Fibroblast of the aortic adventitia (primary cell): ENCODE measurements at places on chromosomes 6 and 20.

GRCh38 chr6:47788498-47788884 is 6.7 kb downstream of the OPN5 start:
- DNase-seq = no peak

- peak; percentile 84 for DNase-seq
These were observed 28.6 kb downstream of the PPARD start for GRCh38 chr6:35370785-35371493.

DNA sequence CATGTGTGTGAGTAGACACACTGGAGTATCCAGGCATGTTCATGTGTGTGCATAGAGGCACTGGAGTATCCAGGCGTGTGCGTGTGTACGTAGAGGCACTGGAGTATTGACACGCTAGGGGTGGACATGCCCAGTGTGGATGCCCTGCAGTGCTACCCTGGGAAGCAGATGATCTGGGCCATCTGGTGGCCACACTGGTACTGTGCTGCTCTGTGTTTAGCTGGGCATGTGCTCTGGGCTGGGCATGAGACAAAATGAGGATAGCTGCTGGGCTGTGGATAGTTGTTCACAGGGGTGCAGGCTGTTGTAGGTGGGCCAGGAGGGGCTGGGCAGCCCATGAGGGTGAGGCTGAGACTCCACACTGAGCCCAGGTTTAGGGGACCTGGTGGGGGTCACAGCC is 24.0 kb upstream of the NPBWR2 start:
- peak; percentile 2 for DNase-seq

DNA sequence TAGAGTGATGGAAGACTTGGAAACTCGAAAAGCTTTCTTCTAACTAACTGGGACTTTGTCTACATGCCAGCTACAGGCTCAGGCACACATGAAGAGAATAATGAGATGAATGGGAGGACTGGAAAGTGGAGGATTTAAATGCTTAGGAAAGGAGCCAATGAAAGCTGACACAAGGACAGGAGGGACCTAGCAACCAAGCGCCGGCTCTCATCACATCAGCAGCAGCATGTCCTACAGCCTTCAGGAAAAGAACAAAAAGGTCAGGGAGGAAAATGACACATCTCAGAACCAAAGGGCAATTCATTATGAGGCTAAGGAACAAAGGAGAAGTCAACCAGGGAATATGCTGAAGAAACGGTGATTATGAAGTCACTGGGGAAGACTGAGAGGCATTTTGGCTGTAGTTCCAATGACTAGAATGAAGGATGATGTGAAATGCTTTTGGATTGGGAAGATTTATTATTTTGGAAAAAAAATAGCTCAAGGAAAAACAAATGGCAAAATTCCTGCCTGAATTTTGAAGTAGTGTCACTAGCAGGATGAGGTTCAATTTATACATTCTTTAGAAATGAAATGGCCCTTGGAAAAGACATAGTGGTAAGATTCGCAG is 5.7 kb downstream of the BACH2 start:
- no peak for DNase-seq

DNA sequence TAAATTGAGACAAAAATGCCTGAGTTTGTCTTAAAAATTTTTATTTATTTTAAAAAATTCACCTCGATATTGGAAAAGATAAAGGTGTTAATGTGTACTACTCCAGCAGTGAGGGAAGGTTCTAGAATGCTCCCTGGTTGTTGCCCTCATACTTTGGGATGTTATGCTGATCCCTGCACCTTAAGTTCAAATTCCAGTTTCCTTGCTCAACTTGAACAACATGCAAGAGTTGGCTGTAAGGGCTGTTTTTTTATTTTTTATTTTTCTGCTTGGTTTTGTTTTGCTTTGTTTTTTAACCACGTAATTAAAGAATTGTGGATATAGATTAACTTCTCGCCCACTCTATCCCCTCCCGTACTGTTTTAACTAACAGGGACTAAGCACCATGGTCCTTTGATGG is 158.7 kb upstream of the CITED2 start:
- no peak for DNase-seq

DNA sequence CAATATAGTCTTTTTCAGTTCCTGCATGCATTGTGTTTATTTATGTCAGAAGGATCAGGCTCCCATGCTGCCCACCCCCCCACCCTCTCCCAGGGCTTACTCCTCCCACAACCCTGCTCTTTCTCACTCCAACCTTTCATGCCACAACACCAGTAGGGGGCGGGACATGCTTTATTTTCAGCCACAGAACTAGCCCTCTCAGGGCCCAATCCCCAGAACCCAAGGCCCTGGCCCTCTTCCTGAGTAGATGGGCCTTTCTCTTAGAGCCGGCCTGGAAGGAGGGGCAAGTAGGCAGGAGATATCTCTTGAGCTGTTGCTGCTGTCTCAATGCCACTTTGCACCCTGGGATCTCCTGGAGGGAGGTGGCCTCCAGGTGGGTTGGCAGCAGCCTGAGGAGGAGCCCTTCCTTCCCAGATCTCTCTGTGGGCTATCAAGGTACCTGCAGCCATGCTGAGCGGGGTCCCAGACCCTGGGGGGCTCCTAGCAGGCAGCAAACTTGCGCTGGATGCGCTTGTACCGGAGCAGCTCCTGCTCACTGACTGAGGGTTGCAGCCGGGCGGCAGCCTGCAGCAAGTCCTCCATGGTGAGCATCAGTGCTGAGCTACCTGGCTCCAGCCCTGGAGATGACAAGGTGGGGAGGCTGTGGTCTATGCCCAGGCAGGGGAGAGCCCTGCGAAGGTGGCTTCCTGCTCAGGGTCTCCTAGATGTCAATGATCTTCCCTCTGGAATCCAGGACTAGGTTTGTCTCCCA is 3.5 kb downstream of the GNMT start:
- peak; percentile 45 for DNase-seq

DNA sequence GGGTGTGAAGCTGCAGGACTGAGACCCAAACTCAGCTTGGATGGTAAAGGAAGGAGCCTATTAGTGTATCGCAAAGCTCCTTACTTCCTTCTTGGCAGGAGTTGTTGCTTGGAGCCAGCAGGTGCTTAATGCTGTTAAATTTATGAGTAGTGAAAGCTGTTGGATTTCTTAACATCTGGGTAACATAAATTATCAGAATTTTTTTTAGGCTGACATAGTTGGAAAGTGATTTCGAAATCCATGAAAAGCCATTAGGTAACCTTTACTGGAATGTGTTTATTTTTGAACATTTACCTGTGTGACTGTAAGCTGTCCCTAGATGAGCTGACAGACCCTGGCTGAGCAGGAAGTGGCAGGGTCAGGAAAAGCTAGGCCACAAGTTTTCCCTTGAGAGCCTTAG is 470.4 kb upstream of the SLC35B3 start:
- DNase-seq = no peak

DNA sequence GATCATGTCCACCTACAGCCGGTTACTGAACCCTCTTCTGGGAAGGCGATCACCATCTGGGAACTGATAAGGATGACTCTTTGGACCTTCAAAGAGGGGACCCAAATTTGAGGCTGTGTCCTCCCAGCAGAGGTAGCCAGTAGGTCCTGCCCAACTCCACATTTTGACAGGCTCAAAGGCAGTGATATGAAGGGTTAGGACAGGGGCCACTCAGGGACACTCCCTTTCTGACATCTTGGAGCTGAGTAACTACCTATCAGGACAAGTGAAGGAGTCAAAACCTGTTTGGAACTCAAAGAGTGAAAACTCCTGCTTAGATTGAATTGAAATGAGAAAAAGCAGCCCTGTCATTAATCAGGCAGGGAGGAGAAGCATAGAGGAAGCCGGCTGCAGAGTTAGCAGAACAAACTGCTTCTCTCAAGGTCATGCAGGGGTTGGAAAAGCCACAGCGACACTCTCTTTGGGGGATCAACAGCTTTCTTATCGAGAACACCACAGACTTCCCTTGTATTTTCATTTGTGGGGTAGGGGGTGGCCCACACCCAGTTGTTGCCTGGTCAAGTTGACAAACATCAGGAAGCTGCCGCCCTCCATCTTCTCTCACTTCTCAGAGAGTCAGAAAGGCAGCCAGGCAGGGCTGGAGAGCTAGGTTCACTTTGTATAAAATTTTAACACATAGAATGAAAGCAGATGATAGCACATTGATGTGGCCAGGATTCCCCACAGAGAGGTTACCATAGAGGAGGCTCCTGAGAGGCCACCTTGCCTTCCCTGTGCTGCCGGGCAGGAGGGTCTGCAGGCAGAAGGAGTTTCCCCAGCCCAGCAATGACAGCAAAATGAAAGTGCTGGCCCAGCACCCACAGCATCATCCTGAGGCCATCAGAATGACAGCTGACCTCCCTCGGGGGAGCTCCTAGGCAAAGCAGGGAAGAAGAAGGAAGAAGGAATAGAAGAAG is 47.6 kb downstream of the AGPAT4 start:
- no peak for DNase-seq

DNA sequence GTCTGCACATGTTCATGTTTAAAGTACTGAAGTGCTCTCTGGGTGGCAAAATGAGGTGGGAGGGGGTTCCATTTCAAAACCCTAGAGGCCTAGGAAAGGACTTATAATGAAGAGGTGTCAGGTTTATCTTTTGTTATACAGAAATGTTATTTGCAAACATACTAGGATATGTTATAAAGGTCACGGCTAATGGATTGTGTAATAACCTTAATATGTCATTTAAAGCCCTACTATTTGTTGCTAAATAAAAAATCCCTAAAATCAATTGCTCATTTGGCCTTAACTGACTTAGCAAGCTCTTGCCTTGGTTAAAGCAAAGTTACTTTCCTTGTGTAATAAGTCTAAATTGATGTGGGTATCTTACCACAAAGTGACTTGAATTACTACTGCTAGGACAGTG is 8.8 kb downstream of the NKX2-4 start:
- DNase-seq = no peak

DNA sequence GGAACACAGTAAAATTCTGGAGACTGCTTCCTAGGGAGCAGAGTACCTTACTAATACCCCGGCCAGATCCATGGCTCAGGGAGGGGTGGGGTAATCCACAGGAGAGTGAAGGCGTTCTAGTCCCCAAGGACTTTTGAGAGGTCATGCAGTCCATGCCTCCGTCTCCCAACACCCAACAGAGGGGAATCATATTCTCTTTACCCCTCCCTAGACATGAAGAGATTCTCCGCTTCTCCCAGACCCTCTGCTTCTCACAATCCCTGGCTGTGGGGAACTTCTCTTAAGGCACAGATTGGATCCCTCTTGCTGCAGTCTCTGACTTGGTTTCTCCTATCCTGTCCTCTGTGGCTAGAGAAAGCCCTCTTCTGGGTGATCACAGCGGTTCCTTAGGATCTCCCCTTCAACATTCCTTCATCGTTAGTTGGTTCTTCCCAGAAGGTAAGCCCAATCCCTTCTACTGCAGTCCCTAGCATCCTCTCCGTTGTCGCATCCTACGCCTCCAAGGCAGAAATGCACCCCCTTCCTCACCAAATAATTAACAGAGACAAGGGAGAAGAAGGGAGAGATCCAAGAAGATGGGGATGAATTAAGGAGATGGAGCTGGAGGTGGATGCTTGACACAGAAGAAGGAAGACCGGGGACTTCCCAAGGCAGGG is 562 bp downstream of the GGT7 start:
- DNase-seq = no peak

DNA sequence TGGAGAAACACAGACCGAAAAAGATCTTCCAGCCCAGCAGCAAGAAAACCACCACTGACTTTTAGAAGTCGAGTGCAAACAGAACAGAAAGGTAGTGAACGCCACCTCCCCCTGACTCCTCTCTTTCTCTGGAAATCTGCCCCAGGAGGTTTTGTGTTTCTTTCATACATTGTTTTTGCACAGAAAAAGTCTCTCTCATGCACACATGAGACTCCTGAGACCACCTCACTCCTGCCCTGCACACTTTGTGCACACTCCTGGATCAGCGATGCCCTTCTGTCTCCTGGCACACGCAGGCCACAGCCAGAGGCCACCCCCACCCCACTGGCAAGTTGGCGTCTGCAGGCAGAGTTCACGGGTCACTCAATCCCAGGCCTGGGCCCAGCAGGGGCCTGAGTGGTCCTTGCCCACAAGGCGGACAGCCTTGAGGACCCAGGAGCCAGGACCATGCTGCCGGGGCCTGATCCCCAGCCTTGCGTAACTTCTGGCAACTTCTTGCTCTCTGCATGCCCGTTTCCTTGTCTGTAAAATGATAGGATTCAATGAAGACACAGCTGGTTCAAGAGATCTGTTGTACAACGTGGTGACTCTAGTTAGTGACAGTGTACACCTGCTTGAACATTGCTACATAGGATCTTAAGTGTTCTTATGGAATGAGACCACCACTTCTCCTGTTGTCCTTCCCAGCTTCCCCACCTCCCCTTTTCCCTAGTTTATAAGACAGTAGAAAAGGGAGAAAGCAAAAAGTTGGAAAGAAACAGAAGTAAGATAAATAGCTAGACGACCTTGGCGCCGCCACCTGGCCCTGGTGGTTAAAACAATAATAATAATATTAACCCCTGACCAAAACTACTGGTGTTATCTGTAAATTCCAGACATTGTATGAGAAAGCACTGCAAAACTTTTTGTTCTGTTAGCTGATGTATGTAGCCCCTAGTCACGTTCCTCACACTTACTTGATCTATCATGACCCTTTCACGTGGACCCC is 30.2 kb upstream of the CST7 start:
- no peak for DNase-seq

DNA sequence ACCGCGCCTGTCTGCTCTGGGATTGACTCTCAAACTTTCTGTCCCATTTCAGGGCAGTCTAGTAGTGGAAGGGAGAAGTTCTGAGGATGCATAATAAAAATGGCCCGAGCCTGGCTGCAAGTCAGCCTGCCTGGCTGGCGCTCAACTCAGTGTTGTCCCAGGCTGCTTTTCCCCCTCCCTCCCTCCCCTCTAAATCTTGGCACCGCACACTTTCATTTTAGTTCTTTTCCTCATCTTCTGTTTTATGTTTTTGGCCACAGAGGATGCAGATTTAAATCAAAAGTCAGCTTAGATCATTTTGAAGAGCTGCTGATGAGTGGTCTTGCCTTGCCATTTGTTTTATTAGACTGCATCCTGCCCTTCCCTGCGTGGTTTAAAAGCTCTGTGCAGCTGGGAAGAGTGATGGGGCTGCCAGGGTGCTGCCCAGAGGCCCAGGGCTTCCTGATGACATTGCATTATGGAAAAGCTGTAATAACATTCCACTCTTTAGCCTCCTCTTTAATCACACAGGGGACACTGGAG is 6.5 kb upstream of the UQCC2 start:
- DNase-seq = peak; percentile 49

DNA sequence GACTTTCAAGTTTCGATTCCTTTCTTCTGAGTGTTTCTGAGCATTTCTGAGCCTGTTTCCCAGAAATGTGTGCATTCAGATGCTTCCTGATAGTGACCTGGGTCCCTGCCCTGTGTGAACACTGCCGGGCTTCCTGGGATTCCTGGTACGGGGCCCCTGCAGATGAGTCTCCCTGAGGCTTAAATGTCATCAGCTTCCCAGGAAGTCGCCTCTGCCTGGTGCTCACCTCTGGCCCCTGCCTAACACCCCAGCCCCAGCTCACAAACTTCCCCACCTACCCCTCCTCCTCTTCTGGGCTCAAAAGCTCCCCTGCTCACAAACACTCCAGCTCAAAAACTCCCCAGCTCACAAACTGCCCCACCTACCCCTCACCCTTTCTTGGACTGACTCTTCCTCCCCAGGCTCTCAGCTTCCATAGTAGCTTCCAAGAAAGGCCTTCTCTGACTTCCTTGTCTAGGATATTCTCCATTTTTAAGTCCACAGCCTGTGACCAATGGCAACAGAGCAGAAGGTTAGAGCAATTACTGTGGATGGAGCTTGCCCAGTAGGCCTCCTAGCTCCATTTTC is 42.0 kb downstream of the TGM2 start:
- peak; percentile 83 for DNase-seq
